ENCODE measurements at places on chromosomes 5 and 9. TPM values are rescaled to one million over a fixed set of nuclear protein-coding genes. Genes with fewer than 3 reads are reported as not detected.
A peak's percentile ranks its signal among the peaks of the same experiment; 100 is the strongest.

- DNase-seq: no peak
Observed at GRCh38 chr5:151151793-151152192, 5.8 kb downstream of the ANXA6 start.

GRCh38 chr9:21104787-21105186 is 27.0 kb upstream of the IFNB1 start:
- DNase-seq: no peak

DNA sequence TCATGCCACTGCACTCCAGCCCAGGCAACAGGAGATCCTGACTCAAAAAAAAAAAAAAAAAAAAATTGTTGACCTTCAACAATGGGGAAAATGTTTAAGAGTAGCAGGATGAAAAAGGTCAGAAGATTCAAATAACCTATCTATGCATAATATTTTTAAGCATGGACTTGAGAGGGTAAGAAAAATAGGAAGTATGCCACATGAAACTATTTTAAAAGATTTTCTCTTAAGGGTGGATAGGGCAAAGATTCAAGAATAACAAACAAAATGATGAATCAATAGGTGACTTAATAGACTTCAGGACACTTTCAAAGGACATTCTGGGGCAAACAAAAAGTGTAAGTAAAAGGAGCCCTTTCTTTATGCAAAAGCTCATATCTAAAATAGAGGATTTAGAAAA is 3.2 kb downstream of the TEX48 start:
- DNase-seq: no peak

GRCh38 chr5:157917491-157917890 is 58.5 kb upstream of the CLINT1 start:
- no peak for DNase-seq

GRCh38 chr5:1210832-1211251 is 9.4 kb downstream of the SLC6A19 start:
- no peak for DNase-seq

DNA sequence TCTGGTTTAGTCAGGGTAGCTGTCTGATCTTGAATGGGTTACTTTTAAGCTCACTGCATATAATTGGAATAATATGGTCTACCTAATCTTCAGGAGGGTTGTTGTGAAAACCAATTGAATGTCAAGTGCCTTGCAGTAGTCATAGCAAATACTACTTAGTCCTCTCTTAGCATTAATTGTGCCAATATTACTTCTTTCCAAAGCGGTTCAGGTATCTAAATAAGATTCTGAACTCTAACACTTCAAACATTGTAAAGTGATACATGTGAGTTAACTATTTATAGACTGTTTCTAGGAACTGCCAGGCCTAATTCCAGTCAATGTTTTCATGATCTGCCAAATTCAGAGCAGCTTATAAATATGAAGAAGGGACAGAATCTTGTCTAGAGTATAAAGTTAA is 140.2 kb downstream of the SH3GL2 start:
- no peak for DNase-seq

GRCh38 chr5:140041492-140042392 is 1.4 kb downstream of the NRG2 start:
- DNase-seq: peak; percentile 59

GRCh38 chr9:29332789-29333188 is 1759.5 kb upstream of the C9orf72 start:
- no peak for DNase-seq

DNA sequence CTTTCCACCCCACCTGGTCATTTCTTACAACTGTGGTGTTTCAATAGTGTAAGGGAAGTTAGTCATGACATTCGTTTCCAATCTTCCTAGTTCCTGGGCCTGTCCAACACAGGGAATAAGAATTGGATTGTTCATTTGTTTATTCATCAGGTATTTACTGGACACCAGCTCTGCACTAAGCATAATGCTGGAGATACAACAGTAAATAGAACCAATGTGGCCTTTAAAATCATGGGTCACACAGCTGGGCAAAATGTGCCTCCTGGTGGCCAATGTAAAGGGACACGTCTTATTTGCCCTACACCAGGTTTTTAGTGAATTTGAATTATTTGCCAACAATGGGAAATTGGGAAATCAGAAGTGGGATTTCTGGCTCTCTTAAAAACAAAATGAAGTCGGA is 10.4 kb downstream of the ABLIM3 start:
- no peak for DNase-seq

DNA sequence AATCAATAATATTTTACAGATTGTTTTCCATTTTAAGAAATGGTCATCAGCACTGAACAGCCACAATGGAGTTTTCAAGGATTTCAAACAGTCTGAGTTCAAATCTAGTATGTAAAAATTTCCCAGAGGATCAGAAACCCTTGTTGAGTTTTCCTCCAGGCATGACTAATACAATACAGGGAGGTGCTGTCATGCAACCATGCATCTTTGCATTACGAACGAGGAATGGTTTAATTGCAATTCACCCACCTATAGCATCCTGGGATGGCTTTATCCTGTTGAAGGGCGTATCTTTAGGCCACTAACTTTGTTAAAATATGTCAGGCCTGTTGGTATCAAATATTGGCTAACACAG is 196.4 kb downstream of the EFNA5 start:
- no peak for DNase-seq

DNA sequence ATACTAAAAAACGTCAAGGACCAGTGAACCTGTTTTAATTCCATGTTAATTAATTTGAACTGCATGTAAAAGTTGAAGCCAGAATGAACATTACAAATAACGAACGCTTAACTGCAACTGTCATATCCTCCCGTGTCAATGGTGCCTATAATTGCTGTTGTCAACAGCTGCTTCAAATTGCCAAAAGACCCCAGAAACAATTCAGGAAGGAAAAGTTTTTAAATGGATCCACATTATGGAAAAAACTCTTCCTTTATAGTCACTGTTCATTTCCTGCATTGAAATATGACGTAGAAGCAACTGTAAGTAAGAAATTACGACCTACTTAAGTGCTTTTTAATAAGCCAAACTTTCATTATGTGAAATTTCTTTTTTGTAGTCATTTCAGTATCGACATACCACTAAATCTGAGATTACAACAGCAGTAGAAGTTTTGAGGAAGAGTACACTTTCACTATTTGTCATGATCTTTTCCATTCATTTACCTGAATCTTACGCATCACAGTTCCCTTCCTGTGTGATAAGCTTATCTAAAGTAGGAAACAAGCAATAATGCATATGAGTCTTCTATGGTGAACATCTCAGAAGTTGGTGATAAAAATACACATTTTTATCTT is 37.8 kb downstream of the MEF2C start:
- no peak for DNase-seq

DNA sequence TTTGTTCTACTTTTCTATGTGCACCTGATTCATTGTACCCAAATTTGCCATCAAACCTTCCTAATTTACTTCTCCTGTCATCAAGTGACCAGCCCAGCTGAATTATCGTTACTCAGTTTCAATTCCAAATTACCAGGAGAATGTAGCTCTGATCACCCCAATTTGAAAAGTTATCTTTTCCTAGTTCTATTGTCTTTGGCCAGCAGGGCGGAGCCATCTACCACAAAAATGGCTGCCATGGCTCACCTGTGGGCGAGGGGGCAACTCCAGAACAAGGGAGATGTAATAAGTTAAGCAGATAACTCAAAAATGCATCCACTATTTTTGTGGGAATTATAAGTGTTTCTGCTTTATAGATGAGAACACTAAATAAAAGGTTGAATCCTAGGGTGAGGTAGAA is 133.8 kb upstream of the MOCS2 start:
- DNase-seq: no peak

DNA sequence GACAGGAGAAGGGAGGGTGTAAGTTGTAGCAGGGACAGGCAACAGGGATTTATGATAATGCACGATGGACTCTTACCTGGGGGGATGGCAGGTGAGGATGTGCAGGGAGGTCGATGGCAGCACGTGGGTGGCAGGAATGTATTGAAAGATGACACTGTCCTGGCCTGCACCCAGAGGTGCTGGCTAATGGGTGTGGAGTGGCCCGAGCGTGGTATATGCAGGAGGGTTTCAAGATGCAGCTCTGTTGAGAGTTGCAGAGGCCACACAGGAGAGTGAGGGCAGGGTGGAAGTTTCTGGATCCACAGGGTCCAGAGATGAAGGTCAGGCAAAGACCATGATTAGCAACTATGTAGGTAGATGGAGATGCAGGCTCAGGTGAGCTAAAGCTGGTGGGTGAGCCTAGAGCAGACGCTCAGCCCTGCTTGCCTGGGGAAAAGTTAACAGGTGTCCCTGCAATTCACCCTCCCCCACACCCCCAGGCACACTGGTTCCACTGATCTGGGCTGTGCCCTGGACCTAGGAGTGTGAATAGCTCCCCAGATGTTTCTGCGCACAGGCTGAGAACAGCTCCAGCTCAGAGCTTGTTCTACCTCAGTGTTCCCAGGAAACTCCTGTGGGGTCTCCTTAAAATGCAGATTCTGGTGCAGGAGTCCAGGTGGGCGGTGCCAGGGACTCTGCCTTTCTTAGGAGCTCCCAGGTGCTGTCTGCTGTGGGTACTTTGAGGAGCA is 21.5 kb upstream of the S1PR3 start:
- DNase-seq: no peak

DNA sequence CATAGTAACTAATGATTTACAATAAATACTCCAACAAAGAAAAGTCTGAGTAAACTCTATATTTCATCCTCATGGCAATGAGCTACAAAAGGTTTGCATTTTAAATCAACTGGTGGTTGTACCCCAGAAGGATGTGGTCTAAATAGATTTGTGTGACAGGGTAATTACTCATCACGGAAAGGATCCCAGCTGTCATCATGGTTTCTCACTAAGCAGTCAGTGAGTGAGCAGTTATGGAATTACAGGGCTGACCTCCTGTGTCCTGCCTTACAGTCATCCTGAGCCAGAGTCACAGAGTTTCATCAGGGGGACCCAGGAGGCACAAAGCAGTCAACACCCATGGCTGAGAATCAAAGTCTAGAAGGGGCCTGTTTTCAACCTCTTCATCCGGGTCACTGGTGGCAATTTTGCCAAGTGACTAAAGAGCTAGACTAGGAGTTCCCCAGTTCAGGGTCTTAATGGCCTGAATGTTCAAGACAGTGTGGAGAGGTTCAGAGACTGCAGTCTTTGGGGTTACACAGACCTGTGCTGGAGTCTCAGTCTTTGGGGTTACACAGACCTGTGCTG is 210.7 kb upstream of the SLC24A2 start:
- no peak for DNase-seq

DNA sequence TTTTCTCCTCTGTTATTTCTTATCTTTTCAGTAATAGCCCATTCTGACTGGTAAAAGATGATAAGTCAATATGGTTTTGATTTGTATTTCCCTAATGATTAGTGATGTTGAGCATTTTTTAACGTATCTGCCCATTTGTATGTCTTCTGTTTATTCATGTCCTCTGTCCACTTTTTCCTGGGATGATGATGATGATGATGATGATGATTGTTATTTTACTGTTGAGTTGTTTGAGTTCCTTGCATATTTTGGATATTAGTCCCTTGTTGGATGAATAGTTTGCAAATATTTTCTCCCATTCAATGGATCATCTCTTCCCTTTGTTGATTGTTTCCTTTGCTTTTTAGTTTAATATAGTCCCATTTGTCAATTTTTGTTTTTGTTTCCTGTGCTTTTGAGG is 27.0 kb downstream of the UTP15 start:
- DNase-seq: no peak

GRCh38 chr9:33133186-33133585 is 34.0 kb downstream of the B4GALT1 start:
- no peak for DNase-seq

DNA sequence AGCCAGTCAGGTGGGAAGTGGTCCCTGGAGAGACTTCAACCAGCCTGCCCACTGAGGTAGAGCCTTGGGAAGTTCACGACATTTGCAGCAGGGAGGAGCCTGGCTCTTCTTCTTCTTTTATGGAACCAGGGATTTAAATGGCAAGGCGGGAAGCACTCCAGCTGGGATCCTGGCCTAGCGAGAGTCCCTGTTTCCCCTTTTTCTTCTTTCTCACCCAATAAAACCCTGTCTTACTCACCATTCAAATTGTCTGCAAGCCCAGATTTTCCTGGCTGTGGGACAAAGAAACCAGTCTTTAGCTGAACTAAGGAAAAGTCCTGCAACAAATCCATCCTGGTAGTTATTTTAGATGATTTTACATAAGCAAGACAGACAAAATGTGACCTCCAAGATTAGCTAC is 503.7 kb downstream of the CDH10 start:
- DNase-seq: peak; percentile 73

DNA sequence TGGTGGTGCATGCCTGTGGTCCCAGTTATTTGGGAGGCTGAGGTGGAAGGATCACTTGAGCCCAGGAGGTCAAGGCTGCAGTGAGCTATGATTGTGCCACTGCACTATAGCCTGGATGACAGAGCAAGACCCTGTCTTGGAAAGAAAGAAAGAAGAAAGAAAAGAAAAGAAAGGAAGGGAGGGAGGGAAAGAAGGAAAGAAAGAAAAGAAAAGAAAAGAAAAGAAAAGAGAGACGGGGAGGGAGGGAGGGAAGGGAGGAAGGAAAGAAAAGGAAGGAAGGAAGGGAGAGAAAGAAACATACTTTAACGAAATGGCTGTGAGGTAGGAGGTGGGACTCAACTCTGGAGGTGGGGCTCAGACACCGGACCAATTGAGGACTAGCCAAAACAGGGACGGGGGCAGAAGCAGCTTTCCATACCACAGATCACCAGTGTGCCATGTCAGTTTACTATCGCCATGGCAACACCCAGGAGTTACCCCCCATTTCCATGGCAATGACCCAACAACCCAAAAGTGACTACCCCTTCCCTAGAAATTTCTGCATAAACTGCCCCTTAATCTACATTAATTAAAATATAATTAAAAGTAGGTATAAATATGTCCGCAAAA is 21.3 kb downstream of the PTGES start:
- no peak for DNase-seq

DNA sequence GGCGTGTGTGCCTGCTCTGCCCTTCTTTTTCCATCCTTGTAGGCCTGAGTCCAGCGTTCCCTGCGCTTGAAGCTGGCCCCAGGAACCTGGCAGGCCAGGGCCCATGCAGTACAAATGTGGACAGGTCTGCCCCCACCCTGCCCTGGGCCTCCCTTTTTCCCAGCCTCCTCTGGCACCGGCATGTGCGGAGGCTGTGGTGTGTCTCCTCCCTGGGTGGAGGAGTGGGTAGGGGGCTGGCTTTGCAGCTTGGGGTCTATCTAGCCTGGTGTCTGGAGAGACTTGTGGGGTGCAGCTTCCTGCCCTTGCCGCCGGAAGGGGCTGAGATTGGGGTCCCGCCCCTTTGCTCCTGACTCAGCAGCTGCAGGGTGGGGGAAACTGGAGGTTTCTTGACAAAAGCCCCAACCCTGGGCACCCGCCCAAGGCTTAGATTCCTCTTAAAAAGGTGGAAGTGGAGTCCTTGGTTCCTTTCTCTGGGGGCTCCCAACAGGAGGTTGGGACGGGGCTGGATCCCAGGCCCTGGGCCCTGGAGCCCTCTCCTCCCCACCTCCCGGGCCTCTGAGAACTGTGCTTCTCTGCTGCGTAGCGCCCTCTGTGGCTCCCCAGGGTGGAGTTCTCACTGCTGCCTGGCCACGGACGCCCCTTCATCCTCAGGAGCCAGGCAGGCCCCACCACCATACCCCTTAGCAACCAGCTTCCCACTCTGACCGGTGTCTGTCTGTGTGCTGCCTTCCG is 18.0 kb downstream of the RXRA start:
- no peak for DNase-seq

Gene ZNF454
- 3.1 TPM for polyA plus RNA-seq

Gene HAVCR1
- polyA plus RNA-seq: not detected

Gene ZDHHC11B
- polyA plus RNA-seq: 7.3 TPM
